CD4-positive, alpha-beta T cell treated with Interleukin-6 at 100 ng/mL for 8 hours (primary cell): ENCODE measurements at places on chromosomes 11 and 22.
A peak's percentile ranks its signal among the peaks of the same experiment; 100 is the strongest.

DNA sequence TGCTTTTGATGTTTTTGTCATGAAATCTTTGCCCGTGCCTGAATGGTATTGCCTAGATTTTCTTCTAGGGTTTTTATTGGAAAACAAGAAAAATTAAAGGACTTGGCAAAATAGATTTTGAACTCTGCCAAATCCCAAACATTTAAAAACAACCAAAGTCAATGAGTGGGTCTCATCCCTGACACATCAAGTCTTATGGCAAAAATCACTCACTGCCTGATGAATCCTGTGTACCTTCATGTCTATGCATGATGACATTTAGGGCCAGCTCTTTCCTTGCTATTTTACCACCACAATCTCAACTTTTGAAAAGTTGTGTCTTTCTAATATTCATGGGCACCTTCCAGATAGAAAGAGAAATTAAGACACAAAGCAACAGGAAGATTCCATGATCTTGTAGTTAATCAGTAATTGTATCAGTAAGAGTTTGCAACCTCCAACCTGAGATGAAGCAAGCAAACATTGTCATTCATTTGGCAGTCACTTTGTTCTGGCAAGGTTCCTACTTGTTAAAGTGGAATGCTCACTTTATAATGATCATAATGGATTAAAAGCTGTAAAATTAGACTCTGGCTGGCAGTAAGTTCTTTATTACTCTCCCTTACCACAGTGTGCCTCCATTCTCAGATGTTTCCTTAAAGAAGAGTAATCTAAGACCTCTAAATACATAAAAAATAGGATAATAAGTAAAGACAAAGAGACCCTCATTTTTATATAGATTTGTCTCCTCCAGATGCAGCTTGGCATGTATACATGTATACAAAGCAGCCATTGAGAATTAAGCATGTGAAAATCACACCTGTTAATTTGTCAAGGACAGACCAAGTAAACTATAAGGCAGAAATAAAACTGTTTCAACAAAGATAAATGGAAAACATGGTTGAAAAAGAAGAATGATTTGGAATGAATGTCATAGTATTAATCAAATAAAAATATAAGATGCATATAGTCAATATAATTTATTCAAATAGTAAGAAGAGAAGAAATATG is 51.6 kb downstream of the ETS1 start:
- DNase-seq = no peak

DNA sequence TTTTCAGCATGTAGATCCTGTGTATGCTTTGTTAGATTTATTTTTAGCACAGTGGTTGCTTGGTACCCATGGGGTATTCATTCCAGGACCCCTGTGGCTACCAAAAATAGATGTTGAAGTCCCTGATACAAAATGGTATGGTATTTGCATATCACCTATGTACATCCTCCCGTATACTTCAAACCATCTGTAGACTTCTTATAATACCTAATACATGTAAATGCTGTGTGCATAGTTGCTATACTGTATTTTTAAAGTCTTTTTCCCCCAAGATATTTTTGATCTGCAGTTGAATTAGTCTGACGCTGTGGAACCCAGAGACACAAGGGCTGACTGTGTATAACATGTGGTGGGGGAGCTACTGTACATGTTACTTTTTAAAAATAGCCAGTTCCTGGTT is 101.1 kb downstream of the ATXN10 start:
- DNase-seq = no peak

DNA sequence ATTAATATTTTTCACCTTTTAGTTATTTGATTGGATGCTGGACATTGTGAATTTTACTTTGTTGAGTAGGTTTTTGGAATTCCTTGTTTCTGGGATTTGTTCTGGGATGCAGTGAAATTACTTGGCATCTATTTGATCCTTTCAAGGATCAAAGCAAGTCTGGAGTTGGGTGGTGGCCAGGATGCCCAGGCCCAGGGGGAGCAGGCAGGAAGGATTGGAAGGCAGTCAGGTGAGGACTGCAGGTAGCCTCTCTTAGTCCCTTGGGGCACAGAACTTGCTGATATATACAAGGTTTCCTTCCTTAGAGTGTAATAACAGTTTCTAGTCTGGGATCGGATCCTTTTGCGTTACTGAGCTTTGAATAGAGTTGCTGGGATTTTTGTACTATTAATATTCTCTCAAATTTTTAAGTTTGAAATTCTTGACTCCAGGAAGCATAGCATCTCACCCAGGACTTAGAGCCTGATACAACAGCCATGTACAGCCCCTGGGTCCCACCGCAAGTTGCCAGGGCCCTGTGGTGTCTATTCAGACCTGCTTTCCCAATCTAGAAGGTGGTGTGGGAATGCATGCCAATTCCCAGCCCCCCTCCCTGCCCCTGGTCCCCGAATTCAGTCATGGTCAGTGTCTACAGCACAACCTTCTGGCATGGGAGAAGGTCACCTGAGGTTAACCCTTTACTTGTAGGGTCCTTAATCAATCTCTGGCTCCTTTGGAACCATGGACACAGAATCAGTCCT is 6.1 kb downstream of the ZNF74 start:
- DNase-seq = no peak

DNA sequence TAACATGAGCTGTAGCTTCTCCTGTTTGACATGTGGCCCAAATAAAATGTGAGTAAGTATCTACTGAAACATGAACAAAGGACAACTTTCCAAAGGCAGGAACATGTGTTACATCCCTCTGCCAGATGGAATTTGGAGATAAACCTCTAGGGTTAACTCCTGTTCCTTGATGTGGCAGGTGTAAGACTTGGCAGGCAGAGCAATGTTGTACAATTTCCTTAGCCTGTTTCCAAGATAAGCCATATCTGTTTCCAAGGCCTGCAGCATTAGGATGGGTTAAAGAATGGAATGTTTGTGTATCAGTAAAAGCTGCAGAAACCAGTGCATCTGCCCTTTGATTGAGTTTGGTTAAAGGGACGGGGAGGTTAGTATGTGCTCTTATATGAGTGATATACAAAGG is 8.8 kb upstream of the DNAJB13 start:
- no peak for DNase-seq

DNA sequence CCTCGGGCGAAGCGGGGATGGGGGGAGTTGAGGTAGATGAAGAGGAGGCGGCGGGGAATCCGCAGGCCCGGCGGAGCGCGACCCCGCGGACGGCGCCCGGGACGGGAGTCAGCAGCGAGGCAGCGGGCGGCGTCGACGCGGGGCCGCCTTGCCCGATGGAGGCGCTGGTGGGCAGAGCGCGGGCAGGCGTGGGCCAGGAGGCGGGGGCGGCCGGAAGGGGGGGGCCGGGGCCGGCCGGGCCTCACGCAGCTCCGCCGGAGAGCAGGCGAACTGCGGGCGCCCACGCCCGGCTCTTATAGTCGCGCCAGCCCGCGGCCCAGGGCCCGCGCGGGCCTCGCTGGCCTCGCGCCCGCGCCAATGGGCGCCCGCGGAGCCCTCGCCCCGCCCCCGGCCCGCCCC is at the start of gene IGF2:
TSS of gene IGF2 (minus strand) at position 267 of the 399 bp plus-strand sequence. CDS start 3,866 bp downstream, outside the sequence.
- DNase-seq = no peak

- DNase-seq = no peak
These were observed 961 bp downstream of the SUSD2 start for GRCh38 chr22:24181996-24182899.

GRCh38 chr22:17712441-17712840 is 61.8 kb downstream of the BID start:
- no peak for DNase-seq

GRCh38 chr11:79678780-79679452 is 238.1 kb upstream of the TENM4 start:
- DNase-seq = no peak

GRCh38 chr22:39269095-39269790 is 24.5 kb upstream of the PDGFB start:
- no peak for DNase-seq

DNA sequence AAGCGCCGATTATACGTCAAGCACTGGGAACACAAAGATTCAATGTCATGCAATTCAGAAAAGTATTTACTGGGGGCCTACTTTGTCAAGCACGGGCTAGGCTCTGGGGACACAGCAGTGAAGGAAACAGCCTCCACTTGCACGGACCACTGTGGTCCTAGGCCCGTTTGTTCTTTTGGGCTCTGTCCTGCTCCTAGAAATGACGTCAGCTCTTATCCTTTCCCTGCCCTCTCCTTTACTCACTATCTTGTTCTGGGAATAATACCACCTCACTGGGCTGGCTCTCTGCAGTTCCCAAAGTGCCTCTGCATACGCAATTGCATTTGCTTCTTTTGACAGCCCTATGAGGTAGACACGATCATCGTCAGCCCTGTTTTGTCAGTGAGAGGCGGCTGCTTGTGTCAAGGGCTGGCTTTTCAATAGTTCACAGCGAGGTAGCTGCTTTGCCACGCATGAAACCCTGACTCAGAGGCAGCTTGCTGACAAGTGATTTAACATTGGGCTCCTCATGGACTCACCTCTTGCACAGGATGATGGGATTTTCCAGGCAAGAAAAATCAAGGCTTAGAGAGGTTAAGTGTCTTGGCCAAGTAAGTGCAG is 22.9 kb upstream of the IGSF22 start:
- DNase-seq = no peak

GRCh38 chr11:77879218-77879617 is 58.3 kb downstream of the AAMDC start:
- no peak for DNase-seq

DNA sequence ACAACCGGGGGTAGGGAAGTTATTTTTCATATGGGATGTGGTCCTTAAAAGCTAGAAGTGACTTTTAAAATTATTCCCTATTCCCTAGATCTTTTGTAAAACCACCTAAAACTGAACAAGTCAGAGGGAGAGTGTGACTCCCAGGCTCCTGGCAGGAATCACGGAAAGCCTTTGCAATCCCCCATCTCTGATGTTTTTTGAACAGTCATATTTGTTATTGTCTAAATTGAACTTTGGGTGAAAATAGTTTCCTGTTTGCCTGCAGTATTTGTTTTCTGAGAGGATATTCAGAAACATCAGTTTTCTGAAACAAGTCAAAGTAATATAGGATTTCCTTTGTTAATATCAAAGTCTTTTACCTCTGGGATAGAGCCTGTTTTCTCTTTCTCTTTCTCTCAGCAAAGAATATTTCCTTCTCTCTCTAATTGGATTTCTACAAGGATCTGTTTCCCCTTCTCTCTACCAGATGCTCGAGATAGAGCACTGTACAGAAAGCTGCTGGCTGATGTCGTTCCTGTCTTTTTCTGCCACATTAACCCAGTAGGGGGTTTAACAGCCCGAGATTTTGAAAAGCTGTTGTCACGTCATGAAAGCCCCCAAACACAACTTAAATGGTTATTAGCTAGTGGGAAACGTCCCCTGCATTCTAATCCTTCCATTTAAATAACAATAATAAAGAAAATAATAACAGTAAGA is 132.2 kb upstream of the PITPNB start:
- no peak for DNase-seq

GRCh38 chr11:32497951-32498350 is 62.6 kb upstream of the WT1 start:
- no peak for DNase-seq

- DNase-seq = no peak
These were observed 250.8 kb downstream of the DDX10 start for GRCh38 chr11:108915666-108916065.

GRCh38 chr11:102347462-102348370 is 702 bp downstream of the BIRC2 start:
- DNase-seq = peak; percentile 29

DNA sequence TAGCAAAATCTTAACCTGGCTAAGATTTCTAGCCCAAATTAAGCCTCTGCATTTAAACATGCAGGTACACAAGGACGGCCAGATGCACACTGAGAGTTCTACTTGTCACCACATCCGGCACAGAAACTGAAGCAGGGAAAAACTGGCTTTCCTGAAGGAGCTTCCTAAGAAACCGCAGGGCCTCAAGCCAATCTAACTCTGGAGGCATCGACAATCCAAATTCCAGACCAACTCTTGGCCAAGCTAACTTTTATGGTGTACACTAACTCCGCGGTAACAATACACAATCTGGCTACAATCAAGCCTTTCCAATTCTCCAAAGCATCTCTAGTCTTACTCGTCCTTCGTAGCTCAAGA is 1.2 kb downstream of the MSANTD2 start:
- DNase-seq = no peak

GRCh38 chr11:123351375-123351774 is 78.7 kb upstream of the GRAMD1B start:
- DNase-seq = no peak

GRCh38 chr11:36774603-36775002 is 176.6 kb upstream of the RAG2 start:
- DNase-seq = no peak

DNA sequence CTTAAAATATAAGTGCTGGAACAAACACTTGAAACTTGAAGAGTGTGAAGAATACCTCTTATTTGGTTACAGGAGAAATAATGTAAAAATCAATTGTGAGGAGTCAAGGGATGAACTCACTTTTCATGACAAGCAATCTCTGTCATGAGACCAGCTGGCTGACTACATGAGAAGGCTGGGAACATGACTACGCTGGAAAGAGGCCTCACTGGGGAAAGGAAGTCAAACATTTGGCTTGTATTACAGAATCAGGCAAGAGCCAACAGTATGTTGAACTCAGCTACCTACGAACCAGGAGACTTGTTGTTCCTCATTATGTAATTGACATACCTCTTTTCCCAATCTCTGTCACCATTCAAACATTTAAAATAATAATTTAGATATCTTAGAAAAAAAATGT is 14.4 kb downstream of the DCDC1 start:
- DNase-seq = no peak

GRCh38 chr11:122633219-122633829 is 22.2 kb upstream of the UBASH3B start:
- peak; percentile 14 for DNase-seq

- no peak for DNase-seq
These were observed 9.0 kb upstream of the ATG16L2 start for GRCh38 chr11:72805216-72805615.

GRCh38 chr11:75077316-75077715 is 19.4 kb downstream of the OR2AT4 start:
- no peak for DNase-seq

DNA sequence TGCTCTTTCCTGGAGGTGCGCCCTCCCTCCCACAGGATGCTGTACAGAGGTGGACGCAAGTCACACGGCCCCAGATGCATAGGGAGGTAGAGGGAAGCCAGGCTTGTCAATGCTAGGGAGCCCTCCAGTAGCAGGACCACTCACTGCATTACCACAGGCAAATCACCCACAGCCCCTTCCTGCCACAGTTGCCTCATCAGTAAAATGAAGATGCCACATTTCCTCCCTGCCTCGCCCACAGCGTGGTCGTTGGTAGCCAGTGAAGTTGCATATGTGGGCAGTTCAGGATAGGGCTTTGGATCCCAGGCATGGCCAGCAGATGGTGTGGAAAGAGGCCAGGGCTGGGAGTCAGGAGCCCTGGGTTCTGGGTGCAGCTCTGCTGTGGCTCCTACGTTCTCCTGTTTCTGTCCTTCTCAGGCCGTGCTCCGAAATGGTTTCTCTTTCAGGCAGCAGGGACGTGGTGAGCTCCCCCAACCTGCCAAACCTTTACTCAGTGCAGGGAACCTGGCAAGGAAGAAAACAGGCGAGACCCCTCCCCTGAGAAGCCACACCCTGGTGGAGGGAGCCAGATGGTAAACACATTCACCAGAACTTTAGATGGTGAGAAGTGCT is 22.6 kb downstream of the DAGLA start:
- DNase-seq = no peak
